Ureter (tissue), 1 donor: ENCODE measurements at places on chromosomes 16 and 17.
A peak's percentile ranks its signal among the peaks of the same experiment; 100 is the strongest.

DNA sequence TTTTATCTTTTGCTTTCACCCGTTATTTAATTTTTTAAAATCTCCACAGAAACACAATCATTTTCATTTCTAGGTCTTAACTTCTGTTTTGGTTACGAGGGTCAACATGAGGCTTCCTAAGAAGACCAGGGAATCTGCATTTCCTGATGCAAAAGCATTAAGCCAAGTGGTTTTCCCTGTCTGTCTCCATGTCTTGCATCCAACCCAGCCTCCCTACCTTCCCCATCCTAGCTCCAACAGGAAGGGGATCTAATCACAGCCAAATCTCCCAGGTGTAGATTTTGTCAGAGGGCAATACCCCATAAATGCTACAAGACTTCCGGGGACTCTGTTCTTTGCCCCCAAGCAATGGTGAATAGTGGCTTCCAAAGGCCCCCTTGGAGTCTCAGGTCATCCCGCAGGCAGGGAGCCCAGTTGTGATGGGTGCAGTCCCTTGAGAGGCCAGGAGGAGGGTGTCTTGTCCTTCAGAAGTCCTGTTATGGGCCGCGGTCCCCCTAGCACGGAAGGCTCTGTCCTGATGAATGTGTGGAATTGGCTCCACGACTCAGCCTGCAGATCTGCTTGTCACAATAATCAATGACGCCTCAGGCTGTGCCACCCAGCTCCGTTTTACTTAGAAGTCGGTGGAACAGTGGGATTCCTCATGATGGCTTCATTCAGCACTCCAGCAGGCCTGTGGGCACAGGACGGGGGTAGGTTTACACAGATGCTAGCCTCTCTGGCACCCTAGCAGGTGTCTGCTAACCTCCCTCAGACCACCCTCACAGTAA, 141.1 kb downstream of the RGS9 start:
- DNase-seq: peak; percentile 56

GRCh38 chr17:74001145-74001544, 202.3 kb upstream of the RPL38 start:
- no peak for DNase-seq

DNA sequence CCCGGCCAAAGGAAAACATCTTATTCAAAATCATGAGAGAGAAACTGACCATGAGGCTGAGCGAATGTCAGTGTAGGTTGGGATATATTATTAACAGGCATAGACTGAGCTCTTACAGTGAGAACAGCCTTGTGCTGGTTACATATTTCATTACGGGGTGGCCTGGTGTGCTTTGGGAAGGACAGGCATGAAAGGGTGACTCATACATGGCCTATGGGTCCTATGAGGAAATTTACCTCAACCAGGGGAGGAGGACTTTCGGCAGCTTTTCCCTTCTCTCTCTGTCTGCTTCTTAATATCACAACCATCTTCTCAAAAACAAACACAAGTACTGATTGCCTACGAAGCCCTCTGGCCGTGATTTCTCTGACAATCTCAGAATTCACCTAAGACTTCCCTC, 579.1 kb downstream of the CDH13 start:
- DNase-seq: no peak

DNA sequence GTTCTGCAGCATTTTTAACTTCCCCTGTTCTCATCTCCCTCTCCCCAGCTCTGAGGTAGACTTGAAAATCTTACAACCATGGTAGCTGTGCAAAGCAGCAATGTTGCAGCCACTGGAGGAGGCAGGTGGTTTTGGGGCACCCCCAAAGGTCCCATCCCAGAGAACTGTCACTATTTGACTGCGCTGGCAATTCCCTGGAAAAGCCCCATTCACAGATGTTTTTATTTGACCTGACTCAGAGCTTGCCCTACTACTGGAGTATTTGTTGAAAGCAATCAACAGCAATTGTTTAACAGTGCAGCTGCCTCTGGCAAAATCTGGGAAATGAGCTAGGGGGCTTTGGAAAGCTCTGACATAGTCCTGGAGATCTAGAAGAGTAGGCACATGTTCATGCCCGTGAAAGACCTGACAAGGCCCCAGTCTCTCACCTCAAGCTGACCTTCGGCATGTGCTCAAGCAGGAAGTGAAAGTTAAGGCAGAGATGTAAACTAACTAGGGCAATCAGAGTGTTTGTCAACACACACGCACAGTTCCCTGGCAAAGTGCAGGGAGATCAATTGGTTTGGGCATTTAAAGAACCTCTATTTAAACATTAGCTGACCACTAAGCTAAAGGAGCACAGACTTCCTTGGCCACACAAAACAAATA, 19.7 kb upstream of the PIK3R5 start:
- no peak for DNase-seq

DNA sequence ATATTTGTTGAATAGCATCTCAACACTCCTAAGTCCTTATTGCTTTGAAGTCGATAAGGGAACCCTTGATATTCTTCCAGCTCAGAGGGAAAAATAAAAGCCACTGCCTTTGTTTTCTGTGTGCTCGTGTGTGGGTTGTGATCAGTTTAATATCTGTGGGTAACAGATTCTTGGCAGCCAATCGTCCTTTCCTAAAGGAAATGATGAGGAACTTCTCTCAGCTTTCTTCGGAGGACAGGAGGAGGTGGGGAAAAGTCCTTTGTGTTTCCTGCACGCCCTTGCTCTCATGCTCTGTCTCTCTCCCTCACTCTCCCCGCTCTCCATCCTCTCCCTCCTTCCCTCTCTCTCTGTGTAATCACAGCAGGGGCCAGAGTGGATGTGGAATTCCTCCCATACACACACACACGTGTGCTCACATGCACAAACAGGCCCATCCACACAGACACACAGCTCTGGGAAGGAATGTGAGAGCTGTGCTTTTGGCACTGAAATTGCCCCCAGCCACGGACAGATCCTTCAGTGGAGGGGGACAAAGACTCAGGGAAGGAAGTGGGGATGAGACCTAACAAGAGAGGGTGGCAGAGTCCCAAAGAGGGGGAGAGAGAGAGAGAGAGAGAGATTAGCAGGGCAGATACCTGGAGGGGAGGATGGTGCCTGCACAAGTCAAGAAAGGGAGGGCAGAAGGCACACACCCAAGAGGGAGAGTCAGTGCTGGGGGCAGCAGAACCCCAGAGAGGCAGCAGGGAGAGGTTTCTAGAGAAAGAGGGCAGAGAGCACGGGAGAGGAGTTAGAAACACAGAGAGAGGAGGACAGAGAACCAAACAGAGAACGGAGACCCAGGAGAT, 83.5 kb upstream of the PLCG2 start:
- DNase-seq: no peak
